Effector memory CD8-positive, alpha-beta T cell (primary cell): ENCODE measurements at places on chromosomes 12 and 14.

DNA sequence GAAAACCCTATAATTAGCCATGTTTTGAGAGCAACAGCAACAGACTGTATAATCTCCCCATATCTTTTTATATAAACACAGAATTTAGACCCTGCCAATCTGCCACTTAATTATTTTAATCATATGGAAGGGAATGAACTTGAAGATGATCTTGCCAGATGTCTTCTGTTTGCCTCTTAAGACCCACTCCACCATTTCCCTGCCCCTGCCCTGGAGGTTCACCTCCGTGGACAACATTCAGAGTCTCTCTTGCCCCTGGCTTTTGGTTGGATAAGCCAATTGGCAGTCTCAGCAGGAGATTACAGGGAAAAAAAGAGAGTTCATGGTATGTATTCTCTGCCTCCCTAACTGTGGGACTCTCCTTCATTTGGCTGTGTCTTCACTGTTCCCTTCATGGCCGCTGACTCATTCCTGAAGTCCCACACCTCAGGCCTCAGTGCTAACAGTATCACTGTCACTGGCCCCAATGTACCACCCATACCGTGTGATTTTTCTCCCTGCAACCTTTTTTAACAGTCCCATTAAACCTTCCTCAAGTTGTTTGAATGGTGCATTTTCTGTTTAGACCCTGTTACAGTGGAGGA lies 184.8 kb downstream of the PIK3C2G start:
- no peak for DNase-seq
- no peaks in the 10 kb centered on the region for H3K36me3 ChIP-seq

GRCh38 chr14:24943024-24943423 lies 106.9 kb downstream of the STXBP6 start:
- H3K27me3 ChIP-seq, result peaks cover 8% of the 10 kb centered on the region
- H3K27ac ChIP-seq, result no peak overlapping the region
- no peaks in the 10 kb centered on the region for H3K36me3 ChIP-seq
- no peak overlapping the region for H3K4me3 ChIP-seq
- DNase-seq, result no peak

- H3K27ac ChIP-seq, result no peak overlapping the region
- peaks cover 11% of the 10 kb centered on the region for H3K4me1 ChIP-seq
- H3K4me3 ChIP-seq, result no peak overlapping the region
Observed at GRCh38 chr12:123900871-123901376, 71.7 kb downstream of the CCDC92 start.

- peaks cover 18% of the 10 kb centered on the region for H3K36me3 ChIP-seq
- peaks cover 28% of the 10 kb centered on the region for H3K4me1 ChIP-seq
- H3K27ac ChIP-seq, result peak overlapping the region; percentile 78
- H3K27me3 ChIP-seq, result no peaks in the 10 kb centered on the region
- no peak for DNase-seq
- H3K4me3 ChIP-seq, result no peak overlapping the region
Observed at GRCh38 chr14:95477411-95478269, 38.8 kb downstream of the SYNE3 start.

DNA sequence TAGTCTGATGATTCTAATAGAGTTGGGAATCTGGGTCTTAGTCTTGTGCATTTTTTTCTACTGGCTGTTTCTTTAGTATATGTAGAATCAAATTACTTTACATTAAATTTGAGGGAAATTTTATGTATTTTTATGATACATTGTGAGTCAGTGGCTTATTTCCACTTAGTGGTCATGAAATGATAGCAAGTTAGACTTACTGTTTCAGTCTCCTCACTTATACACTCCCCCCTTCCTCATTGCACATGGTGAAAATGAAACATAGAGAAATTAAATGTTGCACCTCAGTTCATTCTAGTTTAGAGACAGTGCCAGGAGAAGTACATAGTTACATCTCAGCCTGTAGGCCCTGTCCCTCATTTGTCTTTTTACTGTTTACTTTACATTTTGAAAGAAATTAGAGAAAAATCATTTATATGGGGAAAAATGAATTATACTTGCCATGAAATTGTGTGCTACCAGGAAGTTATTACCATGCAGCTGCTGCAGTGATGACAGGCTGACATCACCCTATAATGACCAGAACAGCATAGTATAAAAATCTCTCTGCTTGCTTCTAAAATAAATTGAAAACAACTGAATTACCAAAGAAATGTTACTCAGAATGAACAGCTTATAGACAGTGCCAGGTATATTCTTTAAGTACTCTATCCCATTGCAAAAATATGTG lies 113.2 kb downstream of the TRMT5 start:
- no peaks in the 10 kb centered on the region for H3K27me3 ChIP-seq
- no peaks in the 10 kb centered on the region for H3K36me3 ChIP-seq
- DNase-seq, result no peak

DNA sequence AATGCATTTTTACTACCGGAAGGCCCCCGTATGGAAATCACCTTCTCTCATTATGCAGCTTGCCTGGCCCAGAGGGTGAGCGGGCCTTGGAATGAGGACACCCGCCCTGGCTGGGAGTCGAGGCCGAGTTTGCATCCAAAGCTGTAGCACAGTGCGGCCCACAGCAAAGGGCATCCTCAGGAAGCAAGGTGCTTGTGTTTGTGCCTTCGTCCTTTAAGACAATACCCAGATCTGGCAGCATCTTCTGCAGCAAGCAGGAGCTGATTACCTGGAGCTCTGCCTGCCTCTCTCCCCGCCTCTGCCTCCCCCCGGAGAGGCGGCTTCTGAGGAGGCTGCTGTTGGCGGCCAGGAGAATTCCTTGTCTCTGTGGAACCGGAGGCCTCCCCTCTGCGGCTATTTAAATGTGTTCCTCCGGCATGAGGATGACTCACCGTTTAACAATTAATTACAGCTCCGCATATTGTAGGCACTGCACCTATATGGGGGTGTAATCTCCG lies 145.3 kb downstream of the CACNA1C start:
- H3K27me3 ChIP-seq, result peaks cover 77% of the 10 kb centered on the region
- no peak for DNase-seq
- no peaks in the 10 kb centered on the region for H3K36me3 ChIP-seq

- DNase-seq, result no peak
- H3K27ac ChIP-seq, result no peak overlapping the region
- H3K4me3 ChIP-seq, result no peak overlapping the region
- H3K4me1 ChIP-seq, result no peaks in the 10 kb centered on the region
- H3K36me3 ChIP-seq, result no peaks in the 10 kb centered on the region
Observed at GRCh38 chr14:93708800-93709199, 79.5 kb downstream of the PRIMA1 start.

DNA sequence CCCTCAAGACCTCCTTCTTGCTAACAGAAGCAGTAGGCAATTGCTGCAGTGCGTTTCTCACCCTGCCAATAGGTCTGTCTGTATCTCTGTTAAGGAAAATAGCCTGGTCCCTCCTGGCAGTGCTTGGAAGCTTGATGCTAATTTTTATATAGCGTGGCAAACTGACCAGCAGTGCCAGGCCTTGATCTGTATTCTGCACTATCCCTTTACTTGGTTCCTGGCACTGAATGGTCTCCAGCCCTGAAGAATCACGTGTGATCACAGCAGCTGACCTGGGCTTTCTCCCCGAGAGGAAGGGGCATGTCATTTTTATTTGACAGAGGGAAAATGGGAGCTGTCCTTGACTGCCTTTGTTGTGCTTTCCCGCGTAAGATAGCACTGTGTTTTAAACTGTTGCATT lies 48.7 kb upstream of the TRAF3 start:
- peaks cover 24% of the 10 kb centered on the region for H3K36me3 ChIP-seq
- no peaks in the 10 kb centered on the region for H3K27me3 ChIP-seq
- H3K27ac ChIP-seq, result no peak overlapping the region

DNA sequence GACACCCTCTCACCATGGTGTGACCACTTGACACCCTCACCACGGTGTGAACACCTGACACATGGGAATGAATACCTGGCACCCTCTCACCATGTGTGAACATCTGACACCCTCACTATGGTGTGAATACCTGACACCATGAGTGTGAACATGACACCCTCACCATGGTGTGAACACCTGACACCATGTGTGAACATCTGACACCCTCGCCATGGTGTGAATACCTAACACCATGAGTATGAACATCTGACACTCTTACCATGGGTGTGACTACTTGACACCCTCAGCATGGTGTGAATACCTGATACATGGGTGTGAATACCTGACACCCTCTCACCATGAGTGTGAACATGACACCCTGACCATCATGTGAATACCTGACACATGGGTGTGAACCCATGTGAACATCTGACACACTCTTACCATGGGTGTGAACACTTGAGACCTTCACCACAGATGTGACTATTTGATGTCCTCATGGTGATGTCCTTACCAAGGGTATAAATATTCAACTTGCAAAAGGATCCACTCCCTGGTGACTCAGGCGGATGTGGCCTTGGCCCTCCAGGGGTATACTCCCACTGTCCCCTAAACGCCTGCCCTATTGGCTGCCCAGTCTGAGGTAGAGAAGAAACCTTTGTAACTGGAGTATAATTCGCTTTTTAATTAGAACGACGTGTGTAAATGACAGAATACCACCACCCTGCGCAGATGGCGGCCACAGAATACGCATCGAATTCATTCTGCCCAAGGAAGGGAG lies 29.1 kb downstream of the RFLNA start:
- no peaks in the 10 kb centered on the region for H3K27me3 ChIP-seq
- peaks cover 6% of the 10 kb centered on the region for H3K4me1 ChIP-seq
- peak overlapping the region; percentile 77 for H3K27ac ChIP-seq
- H3K36me3 ChIP-seq, result peaks cover 19% of the 10 kb centered on the region

DNA sequence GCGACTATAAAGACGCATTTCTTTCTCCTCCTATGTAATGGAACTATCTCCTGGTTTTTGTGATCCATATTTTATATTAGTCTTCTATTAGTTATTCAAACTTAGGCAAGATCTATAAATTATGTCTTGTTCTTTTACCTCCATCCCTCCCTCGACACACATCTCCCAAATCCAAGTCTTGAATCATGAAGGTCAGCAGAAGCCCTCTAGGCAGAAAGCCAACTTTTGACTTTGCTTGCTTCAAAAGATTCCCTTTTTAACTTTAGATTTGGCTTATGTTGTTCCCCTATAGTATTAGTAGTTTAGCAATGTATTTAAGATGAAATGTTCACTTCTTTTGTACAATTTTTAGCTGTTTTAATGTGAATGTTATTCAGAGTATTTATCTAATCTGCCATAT lies 689.8 kb downstream of the SLC6A15 start:
- H3K4me1 ChIP-seq, result no peaks in the 10 kb centered on the region
- no peak for DNase-seq
- H3K27me3 ChIP-seq, result no peaks in the 10 kb centered on the region

GRCh38 chr14:35133542-35134328 lies 11.4 kb downstream of the PRORP start:
- peaks cover 30% of the 10 kb centered on the region for H3K36me3 ChIP-seq
- H3K27ac ChIP-seq, result peak overlapping the region; percentile 68
- H3K4me3 ChIP-seq, result no peak overlapping the region
- H3K4me1 ChIP-seq, result peaks cover 9% of the 10 kb centered on the region
- H3K27me3 ChIP-seq, result no peaks in the 10 kb centered on the region

DNA sequence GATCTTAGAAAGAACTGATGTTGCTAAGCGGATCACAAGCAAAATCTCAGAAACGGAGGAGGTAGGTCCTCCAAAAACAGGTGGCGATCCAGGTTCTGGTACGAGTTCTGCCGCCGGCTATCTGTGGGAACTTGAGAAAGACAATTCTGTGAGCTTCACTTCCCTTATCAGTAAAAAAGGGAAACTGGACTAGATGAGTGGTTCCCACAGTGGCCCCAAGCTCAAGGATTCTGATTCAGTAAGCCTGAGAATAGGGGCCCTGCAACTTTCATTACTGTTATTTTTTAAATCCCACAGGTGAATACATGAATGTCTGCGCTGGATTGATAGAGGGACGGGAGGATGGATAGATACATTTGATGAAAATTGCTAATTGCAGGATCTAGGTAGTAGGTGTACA lies 160.2 kb downstream of the PPM1H start:
- H3K36me3 ChIP-seq, result no peaks in the 10 kb centered on the region
- no peak for DNase-seq
- H3K4me3 ChIP-seq, result no peak overlapping the region
- H3K27me3 ChIP-seq, result no peaks in the 10 kb centered on the region
- H3K4me1 ChIP-seq, result no peaks in the 10 kb centered on the region
- no peak overlapping the region for H3K27ac ChIP-seq

DNA sequence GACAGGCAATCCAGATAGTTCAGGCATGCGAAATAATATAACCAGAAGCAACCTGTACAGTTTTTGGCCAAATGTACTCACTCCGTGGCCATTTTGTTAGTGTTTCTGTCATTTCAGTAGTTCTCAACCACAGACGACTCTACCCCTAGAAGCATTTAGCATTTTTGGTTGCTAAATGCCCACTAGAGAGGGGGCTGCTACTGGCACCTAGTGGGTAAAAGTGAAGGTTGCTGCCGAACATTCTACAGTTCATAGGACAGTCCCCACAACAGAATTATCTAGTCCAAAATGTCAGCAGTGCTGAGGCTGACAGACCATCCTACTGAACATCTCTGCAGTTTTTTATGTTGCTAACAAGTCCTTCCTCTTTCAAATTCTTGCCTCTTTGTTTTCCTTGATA lies 107.4 kb downstream of the TSHR start:
- H3K36me3 ChIP-seq, result no peaks in the 10 kb centered on the region
- no peak overlapping the region for H3K27ac ChIP-seq
- H3K4me1 ChIP-seq, result no peaks in the 10 kb centered on the region
- no peak for DNase-seq

GRCh38 chr14:36222337-36222736 lies 45.8 kb upstream of the PTCSC3 start:
- no peaks in the 10 kb centered on the region for H3K4me1 ChIP-seq
- no peak overlapping the region for H3K4me3 ChIP-seq
- peaks cover 4% of the 10 kb centered on the region for H3K27me3 ChIP-seq
- H3K36me3 ChIP-seq, result no peaks in the 10 kb centered on the region

- no peak overlapping the region for H3K4me3 ChIP-seq
- H3K27me3 ChIP-seq, result no peaks in the 10 kb centered on the region
- peak overlapping the region; percentile 82 for H3K27ac ChIP-seq
Observed at GRCh38 chr12:10584415-10584814, 29.0 kb downstream of the MAGOHB start.

- no peaks in the 10 kb centered on the region for H3K4me1 ChIP-seq
- H3K36me3 ChIP-seq, result no peaks in the 10 kb centered on the region
- H3K4me3 ChIP-seq, result no peak overlapping the region
- no peaks in the 10 kb centered on the region for H3K27me3 ChIP-seq
Observed at GRCh38 chr14:34069854-34070582, 119.1 kb upstream of the EGLN3 start.

DNA sequence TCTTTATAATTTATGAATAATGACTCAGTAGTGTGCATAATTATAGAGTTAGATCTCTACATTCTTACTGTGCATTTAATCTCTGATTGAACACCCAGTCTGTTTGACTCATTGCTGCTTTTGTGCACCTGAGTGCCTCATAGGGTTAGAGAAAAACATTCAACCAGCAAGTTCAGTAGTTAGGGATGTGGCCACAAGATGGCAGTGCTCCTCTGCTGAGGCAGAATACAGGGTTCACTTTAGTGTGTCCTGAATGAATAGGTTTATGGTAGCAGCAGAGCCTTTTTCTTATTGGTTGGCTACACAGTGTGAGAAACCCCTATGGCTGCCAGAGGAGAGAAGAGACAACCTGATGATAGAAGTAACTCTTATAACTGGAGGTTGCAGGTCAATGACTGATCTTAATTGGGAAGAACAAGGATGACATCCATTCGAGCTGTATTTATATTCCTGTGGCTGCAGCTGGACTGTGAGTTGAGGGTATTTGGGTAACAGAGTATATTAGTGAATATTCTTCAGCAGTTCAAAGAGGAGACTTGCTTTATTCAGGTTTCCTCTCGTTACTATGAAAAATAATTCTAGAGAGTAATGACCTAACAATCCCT lies 194.9 kb upstream of the OR4E1 start:
- H3K4me1 ChIP-seq, result peaks cover 17% of the 10 kb centered on the region
- peak overlapping the region; percentile 71 for H3K4me3 ChIP-seq
- H3K27ac ChIP-seq, result peak overlapping the region; percentile 10
- DNase-seq, result peak; percentile 69
- H3K36me3 ChIP-seq, result no peaks in the 10 kb centered on the region
